ENCODE measurements at places on chromosomes 11 and 22.

GRCh38 chr22:48834404-48834803, 993.3 kb downstream of the BRD1 start:
- no peak for DNase-seq

GRCh38 chr11:127000981-127001380, 411 bp upstream of the KIRREL3 start:
- DNase-seq, result no peak

GRCh38 chr11:118636569-118637290, 29.3 kb downstream of the PHLDB1 start:
- no peak for DNase-seq

DNA sequence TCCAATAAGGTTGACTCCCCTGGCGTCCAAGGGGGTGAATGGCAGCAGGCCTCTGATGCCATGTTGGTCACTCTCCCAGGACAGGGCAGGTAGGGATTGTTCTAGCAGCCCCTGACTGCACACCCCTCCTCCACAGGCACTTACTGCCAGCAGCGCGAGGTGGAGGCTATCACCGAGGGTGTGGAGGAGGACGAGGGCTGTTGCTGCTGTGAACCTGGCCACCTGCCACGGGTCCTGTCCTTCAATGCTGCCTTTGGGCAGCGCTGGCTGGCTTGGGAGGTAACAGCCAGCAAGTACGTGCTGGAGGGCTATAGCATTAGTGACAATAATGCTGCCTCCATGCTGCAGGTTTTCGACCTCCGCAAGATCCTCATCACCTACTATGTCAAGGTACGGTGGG, 7.7 kb upstream of the SIPA1 start:
- DNase-seq, result no peak

DNA sequence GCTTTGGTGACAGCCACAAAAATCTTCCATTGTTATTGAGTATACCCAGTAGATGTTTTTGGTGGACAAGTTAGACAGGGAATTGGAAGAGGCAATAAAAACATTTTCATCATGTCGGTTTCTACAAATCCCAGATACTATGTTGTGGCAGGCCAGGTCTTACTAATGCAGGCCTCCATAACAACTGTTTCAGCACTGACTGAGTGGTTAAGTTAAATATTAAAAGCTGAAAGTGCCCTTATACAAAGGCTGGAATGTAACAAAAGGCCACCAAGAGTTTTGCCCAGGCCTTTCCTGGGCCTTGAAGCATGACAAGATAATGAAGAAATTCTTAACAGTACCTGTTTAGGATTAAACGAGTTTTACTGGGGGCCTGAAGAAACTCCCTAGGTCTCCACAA, 29.3 kb downstream of the DMC1 start:
- no peak for DNase-seq

Data from NCI-H1694 treated with DMSO at 0.1 percent for 48 hours (cell line).